ENCODE measurements at places on chromosomes 7 and 10.

DNA sequence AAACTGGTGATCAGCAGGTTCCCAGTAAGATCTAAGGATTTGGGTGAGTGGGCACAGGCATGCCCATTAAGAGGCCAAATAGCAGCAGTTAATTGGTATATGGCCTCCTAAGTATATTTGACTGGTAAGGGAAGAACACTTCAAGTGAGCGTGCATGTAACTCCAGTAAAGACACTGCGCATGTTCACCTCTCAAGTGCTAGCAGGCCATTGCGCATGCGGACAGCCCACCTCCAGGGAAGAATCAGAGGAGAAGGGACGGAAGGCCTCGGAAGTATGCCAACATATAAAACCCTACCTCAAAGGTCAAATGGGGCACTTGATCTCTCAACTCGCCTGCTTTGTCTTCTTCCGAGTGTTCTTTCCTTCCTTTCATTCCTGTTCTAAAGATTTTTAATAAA, 118.0 kb downstream of the ARL5B start:
- DNase-seq: no peak

DNA sequence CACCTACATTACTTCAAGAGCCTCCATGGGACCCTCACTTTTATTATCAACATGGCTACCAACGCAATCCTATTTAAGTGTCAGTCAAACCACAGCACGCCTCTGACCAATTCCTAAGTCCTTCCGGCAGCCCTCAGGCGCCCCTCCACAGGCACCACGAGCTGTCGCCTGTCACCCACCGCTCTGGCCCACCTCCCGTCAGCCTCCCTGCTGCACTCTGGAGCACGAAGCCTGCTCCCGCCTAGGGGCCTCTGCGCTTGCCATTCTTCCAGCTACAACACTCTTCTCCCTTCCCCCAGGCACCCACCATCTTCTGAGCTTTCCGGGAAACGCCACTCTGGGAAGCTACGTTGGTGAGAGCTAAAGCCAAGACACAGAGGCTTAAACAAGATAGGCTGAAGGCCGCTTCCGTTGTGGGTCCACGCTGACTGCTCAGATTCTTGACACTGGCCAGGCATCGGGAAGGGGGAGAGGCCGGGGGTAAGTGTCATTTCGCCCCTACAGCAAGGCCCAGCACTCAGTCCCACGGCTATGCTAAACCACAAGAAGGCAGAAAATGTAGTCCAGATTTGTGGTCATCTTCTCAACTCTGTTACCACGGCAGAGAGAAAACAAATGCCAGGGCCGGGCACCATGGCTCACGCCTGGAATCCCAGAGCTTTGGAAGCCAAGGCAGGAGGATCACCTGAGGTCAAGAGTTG, 56.7 kb downstream of the GNA12 start:
- DNase-seq: no peak

DNA sequence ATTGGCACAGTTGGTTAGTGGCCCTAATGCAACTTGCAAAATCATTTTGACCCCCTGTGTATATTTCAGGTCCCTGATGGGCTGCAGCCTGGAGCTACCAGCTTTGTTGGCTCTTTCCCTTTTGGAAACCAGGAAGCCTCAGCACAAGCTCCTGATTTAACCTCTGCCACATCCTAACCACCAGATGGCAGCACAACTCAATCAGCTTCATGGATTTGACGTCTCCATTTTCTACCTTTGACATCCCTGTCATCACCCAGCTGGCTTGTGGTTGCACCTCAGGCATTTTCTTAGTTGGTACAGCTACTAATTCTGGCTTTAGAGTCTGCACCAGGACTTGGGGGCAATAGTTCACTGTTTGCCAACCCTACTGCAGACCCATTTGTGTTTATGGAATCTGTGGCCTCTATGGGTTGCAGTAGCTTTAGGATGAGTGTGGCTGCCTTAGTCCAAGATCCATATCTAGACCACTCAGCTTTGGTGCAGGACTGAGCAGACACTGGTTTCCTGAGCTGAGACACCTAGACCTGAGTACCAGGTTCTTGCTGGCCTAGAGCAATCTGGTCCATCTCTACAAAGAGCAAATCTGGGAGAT, 456.2 kb downstream of the REEP3 start:
- no peak for DNase-seq

DNA sequence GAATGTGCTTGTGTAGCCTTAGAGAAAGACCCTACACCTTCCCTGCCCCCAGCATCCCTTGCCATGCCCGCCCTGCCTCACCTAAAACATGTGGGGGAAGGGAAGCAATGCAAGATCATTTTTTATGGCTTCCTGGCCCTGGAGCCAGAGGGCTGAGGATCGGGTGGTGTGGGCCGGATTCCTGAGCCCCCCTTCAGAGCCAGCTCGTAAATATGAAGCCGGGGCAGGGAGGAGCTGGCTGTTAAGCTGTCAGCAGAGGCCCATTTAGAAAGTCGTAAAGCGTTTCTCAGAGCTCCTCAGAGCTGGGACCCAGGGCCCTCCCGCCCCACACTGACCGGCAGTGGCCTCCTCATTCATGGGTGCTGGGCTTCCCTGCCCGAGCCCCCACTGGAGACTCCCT, 23.9 kb downstream of the UNC5B start:
- no peak for DNase-seq

DNA sequence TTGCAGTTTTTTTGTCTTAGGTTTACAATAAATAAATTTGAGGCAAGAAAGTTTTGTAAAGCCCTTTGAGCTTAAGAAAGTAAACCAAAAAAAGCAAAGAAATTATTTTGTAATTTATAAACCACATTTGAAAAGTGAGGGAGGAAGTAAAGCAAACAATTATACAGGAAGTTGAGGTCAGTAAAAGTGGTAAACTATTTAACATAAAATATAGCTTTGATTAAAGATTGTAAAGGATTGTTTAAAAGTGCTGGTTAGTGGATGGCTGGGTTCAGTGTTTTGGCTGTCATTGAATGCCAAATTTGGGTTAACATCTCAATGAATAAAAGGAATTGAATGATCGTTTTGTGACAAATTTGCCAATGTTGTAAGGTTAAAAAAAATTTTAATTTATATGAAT, 9.9 kb downstream of the SOSTDC1 start:
- DNase-seq: no peak
